ENCODE measurements at places on chromosomes 7 and 10.

GRCh38 chr7:123692471-123692877, 36.8 kb downstream of the LMOD2 start:
- DNase-seq: no peak

- DNase-seq: no peak
Measured at GRCh38 chr7:101278461-101279292, 33.8 kb upstream of the FIS1 start.

- DNase-seq: no peak
Measured at GRCh38 chr10:61758433-61758832, 95.7 kb downstream of the CABCOCO1 start.

DNA sequence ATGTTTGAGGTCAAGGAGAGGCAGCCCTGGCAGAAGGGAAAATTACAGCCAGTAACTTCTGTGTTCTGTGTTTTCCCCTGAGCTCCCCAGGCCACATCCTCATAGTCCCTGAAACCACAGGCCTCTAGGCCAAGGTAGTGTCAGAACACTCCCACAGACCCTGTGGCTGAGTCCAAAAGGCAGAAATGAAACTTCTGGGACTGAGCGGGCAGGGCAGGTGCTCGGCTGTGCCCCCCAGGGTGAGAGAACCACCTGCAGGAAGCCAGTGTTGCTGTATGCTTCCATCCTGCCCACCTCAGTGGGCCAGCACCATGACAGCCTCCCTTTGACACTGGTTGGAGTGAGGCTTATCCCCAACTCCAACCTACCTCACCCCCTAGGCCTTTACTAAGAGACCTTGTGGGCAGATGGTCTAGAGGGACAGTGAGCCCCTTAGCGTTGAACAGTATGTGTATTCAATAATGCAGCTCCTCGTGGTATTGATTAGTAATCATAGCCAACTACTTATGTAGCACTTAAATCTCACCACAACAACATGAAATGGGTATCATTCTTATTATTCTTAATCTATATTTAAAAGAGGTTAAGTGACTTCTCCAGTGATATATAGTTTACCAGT, 30.3 kb downstream of the PIK3CG start:
- DNase-seq: no peak

GRCh38 chr7:105015390-105015965, 1.5 kb downstream of the KMT2E start:
- no peak for DNase-seq

- DNase-seq: no peak
Measured at GRCh38 chr7:32582036-32582435, 86.7 kb downstream of the AVL9 start.

- no peak for DNase-seq
Measured at GRCh38 chr7:38476764-38477163, 154.4 kb downstream of the AMPH start.

GRCh38 chr10:95408983-95409873, 118.4 kb upstream of the PDLIM1 start:
- no peak for DNase-seq

DNA sequence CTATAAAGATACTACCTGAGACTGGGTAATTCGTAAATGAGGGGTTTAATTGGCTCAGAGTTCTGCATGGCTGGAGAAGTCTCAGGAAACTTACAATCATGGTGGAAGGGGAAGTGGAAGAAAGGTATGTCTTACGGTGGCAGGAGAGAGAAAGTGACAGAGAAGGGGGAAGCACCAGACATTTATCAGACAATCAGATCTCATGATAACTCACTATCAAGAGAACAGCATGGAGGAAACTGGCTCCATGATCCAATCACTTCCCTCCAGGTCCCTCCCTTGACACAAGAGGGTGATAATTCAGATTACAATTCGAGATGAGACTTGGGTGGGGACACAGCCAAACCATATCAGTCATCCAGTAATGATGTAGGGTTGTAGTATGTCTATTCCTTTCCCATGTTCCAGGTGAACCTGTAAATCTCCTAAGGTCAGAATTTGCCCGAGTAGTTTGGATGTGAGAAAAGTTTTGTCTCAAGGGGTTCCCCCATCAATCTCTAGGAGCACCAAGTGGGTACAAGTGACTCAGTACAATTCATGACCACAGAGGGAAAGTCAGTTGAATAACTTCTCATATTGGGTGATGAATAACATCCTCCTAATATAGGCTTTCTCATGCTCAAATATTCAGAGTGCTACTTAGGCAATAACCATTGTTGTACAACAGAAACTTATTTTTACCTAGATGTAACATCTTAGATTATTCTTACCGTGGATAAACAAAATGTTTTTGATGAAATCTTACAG, 39.7 kb upstream of the MTPN start:
- no peak for DNase-seq

DNA sequence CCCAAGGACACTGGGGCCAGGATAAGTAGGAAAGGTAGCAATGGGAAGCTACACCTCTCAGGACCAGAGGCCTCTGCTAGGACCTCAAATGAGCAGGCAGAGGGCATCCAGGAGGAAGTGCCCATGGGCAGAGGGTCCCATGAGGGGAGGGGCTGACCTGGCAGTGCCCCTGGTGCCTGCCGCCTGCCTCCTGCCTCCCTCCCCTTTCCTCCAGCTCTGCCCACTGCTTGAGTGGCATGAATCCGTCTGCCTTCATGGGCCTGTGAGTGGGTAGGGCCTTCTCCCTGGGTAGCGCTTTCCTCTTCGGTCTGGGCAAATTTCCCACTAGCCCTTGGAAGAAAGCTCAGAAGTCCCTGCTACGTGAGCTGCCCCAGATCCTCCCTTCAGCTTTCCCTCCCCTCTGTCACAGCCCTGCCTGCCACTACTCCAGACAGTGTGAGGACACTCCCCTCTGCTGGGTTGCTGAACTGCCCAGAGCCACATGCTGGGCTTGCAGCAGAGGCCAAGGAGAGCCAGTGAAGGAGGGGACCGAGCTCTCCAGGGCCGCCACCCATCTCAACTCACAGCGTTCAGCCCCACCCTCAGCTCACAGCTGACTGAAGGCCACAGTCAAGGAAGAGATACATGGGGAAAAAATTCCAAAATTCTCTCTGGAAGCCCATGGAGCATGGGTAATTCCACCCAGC, 141.4 kb downstream of the ARHGAP22 start:
- no peak for DNase-seq

DNA sequence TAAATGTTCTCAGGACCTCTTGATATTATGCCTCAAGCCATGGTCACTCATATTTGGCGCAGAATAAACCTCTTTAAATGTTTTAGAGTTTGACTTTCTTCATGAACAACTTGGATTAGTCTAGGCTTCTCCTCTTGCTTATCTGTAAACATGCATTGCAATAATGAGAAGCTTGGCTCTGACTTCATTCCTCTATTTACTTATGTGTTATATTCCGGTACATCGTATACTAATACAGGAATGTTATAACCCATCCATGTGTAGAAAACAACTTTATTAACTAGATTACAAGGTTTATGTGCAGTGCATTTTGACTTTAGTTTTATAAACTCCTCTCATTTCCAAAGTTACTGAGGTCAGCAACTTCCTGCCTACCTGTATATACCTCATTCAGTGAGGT, 944.3 kb upstream of the GHITM start:
- DNase-seq: no peak

DNA sequence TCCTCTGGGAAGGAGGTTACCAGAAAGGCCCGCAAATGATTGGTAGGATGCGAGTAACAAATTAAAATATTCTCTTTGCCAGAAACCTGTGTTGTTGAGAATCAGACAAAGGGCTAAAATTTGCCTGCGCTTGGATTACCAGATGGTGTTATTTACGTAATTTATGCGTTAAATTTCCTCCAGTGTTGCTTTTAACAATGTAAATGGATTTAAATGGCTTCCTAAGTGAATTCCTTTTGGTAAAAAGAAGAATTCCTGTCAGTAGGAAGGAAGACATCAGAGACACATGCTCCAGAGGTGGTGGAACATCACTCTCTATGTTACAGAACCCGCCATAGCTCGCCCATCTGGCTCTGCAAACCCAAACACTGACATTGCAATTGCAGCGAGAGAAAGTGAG, 520.6 kb downstream of the GALNT17 start:
- no peak for DNase-seq

DNA sequence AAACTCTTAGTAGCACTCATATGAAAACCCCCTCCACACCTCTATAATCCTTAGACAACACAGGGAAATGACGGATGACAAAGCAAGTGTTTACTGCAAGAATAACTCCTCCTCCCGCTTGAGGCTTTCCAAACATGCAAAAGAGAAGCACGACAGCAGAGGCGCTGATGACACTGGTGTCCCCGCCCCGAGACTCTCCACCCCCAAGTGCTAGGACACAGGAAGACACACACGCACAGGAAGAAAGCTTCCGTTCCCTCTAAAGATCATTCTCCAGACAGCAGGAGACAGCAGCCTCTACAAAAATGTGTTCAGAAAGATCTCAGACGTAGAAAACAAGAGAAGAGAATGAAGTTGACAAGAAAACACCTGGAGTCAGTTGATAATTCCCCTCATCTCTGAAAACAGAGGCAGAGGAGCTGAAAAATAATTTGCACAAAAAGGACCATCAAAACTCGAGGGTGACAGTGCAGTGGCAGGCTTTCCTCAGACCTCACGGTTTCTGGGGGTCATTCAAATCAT, 90.2 kb downstream of the DLG5 start:
- no peak for DNase-seq

- DNase-seq: no peak
Measured at GRCh38 chr10:121033366-121033765, 182.2 kb downstream of the WDR11 start.

- no peak for DNase-seq
Measured at GRCh38 chr7:47329320-47329926, 252.5 kb downstream of the TNS3 start.

Data from NCI-H748 treated with DMSO at 0.1 percent for 48 hours (cell line).